ENCODE measurements at places on chromosomes 6 and 20.

DNA sequence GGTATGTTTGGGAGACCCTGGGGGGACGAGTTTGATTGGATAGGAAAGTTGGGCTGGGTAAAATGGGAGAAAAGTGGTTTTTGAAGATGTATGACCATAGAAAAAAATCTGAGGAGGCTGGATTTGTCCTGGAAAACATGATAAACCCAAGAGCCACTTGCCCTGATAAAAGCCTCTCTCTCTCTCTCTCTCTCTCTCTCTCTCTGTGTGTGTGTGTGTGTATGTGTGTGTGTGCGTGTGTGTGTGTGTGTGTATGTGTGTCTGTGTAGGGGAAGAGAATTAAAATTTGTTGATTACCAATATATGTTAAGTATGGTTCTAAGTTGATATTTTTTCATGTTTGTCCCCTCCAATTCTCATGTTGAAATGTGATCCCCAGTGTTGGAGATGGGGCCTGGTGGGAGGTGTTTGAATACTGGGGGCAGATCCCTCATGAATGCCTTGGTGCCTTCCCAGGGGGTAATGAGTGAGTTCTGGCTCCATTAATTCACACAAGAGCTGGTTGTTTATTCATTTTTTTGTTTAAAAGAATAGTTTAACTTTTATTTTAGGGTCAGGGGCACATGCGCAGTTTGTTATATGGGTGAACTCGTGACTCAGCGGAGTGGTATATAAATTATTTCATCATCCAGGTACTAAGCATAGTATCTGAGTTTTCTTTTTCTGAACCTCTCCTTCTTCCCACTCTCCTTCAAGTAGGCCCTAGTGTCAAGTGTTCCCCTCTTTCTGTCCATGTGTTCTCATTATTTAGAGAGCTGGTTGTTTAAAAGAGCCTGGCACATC is 208.8 kb downstream of the TFAP2B start:
- no peak for DNase-seq

GRCh38 chr6:105272786-105273185 is 93.0 kb upstream of the POPDC3 start:
- no peak for DNase-seq

GRCh38 chr6:96724641-96725040 is 112.6 kb downstream of the GPR63 start:
- no peak for DNase-seq

DNA sequence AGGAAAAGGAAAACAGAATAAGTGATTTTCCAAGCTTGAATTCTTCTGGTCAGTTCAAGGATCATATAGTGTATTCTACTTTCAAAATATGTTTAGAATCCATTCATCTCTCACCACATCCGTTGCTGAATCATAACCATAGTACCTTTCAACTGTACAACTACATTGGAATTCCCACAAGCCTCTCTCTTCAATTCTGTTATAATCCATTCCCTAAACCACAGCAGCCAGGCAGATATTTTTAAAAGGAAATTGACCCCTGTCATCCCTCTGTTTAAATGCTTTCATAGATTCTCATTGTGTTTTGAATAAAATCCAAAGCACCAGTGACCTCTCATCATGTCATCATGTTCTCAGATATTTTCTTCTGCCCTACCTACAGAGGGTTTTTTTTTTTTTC is 412.7 kb downstream of the GRIK2 start:
- DNase-seq = no peak

GRCh38 chr6:168671863-168672546 is 231.0 kb downstream of the SMOC2 start:
- no peak for DNase-seq

- no peak for DNase-seq
Measured at GRCh38 chr6:5119090-5119951, 34.2 kb downstream of the PPP1R3G start.

DNA sequence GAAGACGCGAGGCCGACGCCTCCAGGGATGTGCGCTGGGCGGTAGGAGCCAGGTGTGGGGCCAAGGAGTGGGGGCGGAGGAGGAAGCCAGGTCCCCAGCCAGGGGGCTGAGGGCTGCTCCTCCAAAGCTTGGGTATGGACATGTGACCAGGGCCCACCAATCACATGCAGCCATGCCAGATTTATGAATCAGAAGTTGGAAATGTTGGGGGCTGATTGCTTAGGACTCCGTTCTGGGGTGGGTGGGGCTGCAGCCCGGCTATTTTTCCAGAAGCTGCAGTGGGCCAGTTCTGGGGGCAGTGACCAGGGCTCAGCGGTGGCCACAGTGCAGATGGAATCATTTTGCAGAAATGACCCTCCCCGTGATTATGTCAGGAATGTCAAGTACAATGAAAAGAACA is 96.0 kb downstream of the CEBPB start:
- no peak for DNase-seq

- DNase-seq = no peak
Measured at GRCh38 chr6:117389227-117390057, 36.3 kb downstream of the ROS1 start.

DNA sequence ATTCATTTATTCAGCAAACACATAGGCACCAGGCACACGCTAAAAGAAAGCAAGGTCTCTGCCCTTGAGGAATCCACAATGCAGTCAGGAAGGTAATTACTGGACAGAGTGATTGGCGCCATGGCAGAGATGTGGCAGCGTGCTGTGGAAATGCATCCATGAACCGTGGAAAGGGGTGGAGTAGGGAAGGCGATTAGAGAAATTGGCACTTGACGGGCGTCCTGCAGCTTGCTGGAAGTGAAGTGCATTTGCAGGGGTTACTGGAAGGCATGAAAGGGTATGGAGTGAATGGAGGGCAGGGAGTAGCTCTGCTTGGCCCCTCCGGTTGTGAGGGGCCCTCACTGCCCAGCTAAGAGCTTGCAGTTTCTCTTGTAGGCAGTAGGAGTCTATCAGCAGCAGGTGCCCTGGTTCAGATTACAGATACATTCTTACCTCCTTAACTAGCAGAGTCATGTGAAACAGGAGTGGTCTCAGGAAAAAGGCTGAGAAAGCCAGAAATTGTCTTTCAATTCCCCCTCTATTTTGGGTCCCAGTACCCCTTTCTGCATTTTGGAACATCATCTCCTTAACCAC is 122.5 kb upstream of the TIAM2 start:
- DNase-seq = no peak

DNA sequence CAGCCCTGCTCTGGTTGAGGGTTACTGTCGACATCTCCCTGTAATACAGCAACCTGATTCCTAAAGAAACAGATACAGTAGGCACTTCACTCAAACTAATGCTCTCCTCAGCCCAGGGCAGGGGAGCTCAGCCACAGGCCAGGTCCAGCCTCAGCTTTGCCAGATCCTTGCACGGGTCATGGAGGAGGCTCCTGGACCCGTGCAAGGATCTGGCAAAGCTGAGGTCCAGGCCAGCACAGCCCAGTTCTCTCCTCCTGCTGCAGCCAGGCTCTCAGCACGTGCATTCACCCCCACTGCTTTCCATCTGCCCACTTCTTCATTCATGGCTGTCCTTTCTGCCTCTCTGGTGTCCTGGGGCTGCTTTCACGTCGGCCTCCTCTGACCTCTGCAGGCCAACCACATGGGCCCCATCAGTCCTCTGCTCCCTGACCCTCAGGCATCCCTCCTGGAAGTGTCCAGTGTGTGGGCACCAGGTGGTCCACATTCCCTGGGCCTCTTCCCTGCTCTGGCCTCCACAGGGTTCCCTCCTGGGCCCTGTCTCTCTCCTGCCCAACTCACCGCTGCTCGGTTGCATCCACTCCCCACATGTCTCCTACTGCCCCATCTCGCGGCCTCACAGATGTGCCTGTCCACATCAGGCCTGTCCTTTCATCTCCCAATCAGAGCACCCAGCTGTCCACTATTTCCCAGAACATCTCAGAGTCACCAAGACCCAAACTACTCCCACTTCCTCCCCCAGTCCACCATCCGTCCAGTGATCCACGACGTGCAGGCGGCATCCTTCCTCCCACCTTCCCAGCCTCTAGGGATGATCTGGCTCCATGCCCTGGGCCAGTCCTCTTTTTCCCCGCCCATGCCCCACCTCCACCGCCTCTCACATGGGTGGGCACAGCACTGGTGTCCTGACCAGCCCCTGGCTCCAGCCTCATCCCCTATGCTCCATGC is 11.8 kb upstream of the CD93 start:
- DNase-seq = no peak

DNA sequence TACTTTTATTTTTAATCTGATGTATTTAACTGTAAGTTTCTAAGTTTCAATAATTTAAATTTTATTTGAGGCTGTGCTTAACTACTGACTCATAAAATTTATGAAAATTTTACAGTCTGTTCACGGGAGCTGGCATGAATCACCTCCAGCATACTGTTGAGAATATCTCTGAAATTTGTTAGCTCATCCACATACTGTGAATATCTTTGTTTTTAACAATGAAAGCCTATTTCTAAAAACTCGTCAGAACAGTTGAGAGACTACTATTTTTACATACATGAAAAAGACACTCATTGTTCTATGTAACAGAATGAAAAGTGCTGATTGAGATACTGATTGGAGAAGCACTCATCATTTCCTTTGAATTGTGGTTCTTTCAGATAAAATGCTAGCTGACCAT is 749.3 kb downstream of the TENT5A start:
- DNase-seq = no peak

GRCh38 chr6:116287689-116288282 is 8.1 kb upstream of the TSPYL1 start:
- peak; percentile 42 for DNase-seq

- no peak for DNase-seq
Measured at GRCh38 chr6:31193206-31193605, 22.7 kb upstream of the POU5F1 start.

DNA sequence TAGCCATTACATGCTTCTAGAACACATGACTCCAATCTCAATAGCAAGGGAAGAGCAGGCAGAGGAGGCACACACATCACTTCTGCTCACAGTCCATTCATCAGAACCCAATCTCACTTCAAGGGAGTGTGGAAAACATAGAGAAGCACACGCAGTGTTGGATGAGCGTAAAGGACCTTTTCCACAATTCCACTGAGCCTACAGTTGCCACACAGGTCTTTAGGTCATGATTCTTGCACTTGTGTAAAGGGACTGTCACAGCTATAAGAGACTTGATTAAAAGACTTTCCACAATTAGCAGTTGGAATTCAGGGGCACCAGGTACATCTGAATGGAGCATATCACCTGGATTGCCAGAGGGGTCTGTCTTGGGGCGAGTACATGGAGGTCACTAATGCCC is 86.2 kb downstream of the TBC1D7 start:
- no peak for DNase-seq

GRCh38 chr20:24665196-24665595 is 195.8 kb downstream of the SYNDIG1 start:
- DNase-seq = no peak

- no peak for DNase-seq
Measured at GRCh38 chr20:17441745-17442144, 89.4 kb downstream of the BFSP1 start.

DNA sequence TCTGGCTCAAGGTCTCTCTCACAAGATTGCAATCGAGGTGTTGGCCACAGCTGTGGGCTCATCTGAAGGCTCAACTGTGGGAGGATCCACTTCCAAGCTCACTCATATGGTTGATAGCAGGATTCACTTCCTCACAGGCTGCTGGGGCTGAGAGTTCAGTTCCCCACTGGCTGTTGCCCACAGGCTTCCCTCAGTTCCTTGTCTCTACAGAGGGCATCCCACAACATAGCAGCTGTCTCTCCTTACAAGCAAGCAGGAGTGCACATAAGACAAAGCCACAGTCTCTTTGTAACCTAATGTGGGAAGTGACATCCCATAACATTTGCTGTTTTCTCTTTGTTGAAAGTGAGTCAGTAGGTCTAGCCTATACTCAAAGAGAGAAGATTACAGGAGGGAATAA is 14.0 kb downstream of the SPATS1 start:
- no peak for DNase-seq

DNA sequence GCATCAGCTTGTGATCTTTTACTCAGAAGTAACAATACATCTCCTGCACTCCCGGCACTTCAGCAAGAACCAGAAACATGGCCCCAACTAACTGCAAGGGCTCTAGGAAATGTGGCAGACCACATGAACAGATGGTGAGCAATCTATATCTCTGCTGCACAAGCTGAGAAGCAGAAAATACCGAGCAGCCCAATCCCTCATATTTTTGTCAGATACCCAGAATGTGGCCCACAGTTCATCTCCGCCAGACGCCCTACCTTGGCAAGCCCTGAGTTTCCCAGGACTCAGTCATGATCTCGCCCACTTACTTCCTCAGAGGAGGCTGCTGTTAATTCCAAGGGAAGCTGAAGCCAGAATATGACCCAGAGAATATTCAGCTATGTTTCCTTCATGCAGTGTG is 63.1 kb upstream of the PHACTR1 start:
- no peak for DNase-seq

DNA sequence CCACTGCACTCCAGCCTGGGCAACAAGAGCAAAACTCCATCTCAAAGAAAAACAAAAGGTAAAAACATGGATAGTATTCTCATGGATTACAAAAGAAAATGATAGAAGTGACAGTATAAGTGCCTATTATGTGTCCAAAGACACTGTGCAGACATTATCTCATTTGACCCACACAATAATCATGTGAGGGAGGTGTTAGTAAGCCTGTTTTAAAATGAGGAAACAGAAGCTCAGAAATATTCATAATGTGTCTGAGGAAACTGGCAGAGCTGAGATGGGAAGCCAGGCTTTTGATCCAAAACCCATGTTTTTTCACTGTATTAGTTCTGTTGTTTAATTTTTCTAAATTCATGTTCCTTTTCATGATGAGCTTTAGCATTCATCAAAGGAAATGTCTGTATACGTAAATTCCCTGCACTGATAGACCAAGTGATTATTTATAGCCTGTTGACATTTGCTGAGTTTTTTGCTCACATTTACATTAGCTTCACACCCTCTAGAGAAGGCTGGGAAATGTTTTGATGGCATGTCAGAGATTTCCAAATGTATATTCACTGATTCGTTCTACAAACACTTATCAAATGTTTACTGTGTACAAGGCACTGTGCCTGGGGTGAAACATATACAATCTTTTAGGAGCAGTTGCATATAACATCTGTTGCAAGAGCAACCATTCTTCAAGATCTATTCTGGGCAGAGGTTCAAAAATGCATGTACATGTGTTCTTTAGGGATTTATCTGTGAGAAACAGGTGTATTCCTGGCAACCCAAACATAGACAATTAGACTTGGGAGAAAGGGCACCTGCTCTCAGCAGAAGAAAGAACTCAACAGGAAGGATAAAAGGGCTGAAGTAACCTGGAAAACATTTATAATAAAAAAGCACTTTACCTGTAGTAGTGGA is 331.5 kb downstream of the SAMD5 start:
- DNase-seq = no peak

DNA sequence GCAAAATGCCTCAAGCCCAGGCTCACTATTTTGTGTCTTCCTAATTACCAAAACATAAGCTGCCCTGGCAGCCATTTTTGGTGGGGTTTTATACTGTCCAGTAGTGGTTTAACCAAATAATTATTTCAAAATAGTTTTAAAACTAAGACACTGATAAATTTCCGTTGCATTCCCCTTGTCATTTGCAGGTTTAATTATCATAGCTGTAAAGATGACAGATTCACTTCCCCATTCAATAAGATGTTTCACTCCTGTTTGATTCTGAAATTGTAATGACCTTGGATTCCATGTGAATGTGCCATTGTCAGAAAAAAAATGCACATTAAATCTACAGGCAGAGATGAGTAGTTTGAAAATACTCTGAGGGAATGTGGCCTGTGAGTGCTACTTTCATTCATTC is 172.0 kb downstream of the COL9A1 start:
- no peak for DNase-seq

- no peak for DNase-seq
Measured at GRCh38 chr6:12386816-12387215, 96.7 kb downstream of the EDN1 start.
